Glutamatergic neuron (in vitro differentiated cells): ENCODE measurements at places on chromosomes 6 and 20. TPM values are rescaled to one million over a fixed set of nuclear protein-coding genes. Genes with fewer than 3 reads are reported as not detected.

Gene IFT52
- total RNA-seq = 40.3 TPM

Gene CLIC5
- total RNA-seq = not detected

Gene LCA5
- total RNA-seq = 5.3 TPM

- DNase-seq = peak; percentile 43
Observed at GRCh38 chr6:106512048-106512967, 117.0 kb downstream of the RTN4IP1 start.

DNA sequence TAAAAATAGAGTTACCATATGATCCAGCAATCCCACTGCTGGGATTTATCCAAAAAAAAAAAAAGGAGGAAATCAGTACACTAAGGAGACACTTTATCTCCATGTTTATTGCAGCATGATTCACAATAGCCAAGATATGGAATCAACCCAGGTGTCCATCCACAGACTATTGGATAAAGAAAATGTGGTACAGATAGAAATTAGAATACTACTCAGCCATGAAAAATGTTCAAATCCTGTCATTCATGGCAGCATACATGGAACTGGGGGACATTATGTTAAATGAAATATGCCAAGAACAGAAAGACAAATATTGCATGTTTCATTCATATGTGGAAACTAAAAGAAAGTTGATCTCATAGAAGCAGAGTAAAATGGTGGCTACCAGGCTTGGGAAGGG, 75.3 kb downstream of the ERMARD start:
- no peak for DNase-seq

DNA sequence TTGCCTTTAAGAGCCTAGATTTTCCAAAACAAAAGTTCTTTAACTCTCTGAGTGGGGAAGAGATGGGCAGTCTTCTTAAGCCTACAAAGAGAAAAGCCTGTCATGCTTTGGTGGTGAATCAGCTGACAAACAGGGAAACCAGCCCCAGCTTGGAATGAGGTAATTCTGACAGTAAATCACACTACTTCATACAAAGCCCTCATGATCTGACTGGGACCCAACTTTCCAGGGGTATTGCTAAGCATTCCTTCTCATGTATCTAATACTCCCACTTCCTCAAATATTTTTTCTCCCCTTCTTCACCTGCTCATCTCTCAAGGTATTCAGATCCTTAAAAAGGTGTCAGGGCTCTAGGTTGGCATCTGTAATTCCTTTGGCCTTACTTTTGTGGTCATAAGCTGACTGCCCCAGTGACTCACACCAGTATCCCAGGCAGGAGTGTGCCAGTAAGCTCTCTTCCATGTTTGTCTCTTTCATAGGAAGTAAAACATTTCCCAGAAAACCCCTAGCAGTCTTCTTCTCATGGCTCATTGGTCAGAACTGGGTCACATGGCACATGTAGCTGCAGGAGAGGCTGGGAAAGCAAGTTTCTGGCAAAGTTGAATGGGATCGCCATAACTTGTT, 15.0 kb upstream of the TBC1D22B start:
- no peak for DNase-seq

GRCh38 chr6:130681028-130681427, 146.2 kb upstream of the SMLR1 start:
- no peak for DNase-seq

DNA sequence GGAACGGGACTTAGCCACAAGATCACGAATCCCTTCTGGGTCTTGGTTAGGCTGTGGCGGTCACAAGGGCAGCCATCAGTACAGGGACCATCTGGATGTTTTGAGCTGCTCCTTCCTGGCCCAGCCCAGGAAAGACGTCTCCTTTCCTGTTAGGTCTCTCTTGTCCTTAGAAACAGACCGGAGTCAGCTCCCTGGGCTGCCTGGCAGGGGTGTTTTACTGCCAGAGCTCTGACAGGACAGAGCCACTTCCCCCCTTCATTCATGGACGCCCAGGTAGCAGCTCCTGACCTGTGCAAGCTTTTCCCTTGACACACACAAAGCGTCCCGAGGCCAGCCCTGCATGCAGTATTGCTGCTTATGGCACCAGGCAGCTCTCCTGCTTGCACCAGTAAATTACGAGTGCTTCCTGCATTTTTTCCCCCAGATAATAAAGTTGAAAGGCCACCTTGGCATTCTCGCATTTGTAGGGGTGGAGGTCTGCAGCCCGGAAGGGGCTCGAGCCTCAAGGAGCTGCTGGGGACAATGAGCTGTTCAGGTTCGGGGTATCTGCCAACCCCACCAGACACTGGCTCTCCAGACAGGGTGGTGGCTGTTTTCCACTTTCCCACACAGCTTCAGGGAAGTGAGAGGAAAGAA, 87.4 kb downstream of the NOL4L start:
- DNase-seq = peak; percentile 43
